Foreskin keratinocyte (primary cell): ENCODE measurements at places on chromosomes 1 and 21.

- no peak for DNase-seq
These were observed 99.2 kb upstream of the KCNK2 start for GRCh38 chr1:214983126-214983869.

GRCh38 chr21:45943630-45944540 is 37.7 kb upstream of the COL6A1 start:
- DNase-seq, result no peak

- DNase-seq, result no peak
These were observed 254.2 kb upstream of the RRP15 start for GRCh38 chr1:218030846-218031245.

DNA sequence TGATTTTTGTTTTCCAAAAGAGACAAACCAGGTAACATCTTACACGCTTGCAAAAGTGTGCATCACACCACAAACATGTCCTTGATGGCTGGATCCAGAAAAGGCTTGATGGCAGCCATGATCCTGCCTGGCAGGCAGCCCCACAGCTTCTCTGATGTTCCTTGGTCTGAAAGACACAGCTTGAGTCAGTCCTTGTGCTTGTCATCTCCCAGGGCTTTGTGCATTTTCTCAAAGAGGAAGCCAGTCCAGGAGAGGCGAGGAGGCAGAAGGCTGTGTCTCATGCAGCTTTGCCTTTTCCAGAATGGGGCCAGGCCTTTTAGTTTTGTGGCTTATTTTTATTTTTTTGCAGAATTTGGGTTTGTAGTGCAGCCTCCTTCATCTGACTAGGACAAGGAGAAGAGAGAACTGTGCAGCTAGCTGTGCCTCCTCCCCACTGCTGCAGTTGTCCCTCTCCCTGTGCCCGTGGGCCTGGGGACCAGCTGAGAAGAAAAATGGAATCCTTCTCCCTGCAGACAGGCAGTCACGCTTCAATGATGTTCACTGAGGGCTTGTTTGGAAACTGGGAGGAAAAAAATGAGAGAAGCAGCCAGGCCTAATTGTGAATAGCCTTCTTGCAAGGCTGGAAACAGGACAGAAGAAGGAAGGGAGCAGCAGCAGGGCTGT is 7.4 kb downstream of the FNDC5 start:
- DNase-seq, result no peak

GRCh38 chr1:56052041-56052440 is 527.3 kb downstream of the PLPP3 start:
- no peak for DNase-seq

DNA sequence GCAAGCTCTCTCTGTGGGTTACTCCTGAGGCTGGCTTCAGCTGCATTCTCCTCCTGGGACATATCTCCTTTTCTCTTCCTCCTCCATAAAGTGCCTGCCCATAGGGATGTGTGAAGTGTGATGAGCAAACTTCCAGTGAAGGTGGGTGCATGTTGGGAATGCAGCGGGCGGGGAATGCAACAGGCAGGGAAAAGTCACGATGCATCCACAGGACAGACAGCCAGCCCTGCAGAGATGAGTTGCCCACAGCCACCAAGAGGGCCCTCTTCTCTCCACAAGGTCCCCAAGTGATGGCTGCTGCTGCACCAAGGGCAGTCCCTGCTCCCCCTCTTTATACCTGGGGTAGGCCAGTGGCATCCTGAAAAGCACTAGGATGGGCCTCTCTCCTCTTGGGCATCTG is 33.6 kb upstream of the RNF187 start:
- no peak for DNase-seq

DNA sequence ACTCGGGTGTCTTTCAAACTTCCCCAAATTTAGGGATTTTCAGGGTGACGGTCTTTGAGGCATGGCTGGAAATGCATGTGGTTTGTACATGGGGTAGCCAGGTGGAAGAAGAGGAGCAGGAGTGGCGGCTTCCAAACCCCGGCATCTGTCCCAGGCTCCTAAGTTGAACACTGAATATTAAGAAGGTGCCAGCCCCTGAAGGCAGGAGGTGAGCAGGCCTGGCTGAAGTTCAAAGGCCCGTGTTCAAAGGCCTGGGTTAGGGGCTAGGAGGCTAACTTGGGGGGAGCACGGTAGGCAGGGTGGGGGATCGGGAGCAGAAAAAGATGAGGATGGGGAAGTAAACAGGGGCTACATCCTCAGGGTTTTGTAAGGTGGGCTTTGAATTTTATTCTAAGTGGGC is 42.8 kb downstream of the ELK4 start:
- DNase-seq, result no peak
